ENCODE measurements at places on chromosomes 16 and 17.
A peak's percentile ranks its signal among the peaks of the same experiment; 100 is the strongest.

- no peak for DNase-seq
These were observed 12.5 kb downstream of the CASKIN2 start for GRCh38 chr17:75502721-75503329.

GRCh38 chr16:27444015-27444414 is 42.0 kb downstream of the IL21R start:
- peak; percentile 16 for DNase-seq

DNA sequence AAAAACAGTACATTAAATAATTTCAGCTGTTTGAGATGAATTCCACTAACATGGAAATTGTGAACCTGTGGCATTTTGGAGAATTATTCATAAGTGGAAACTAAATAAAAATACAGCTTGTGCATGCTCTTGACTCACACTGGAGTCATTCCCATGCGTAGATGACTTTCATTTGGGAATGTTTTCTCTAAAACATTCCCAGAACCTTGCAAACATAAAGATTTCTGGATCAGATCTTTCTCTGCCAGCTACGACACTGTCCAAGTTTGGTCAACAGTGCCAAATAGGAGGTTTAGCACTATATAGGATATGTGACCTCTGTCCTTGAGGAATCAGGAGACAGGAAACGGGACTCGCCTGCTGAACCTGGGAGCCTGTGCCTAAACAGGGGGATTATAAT is 400.9 kb downstream of the SLC39A11 start:
- peak; percentile 13 for DNase-seq

GRCh38 chr16:49660626-49661025 is 195.3 kb downstream of the ZNF423 start:
- DNase-seq, result no peak

DNA sequence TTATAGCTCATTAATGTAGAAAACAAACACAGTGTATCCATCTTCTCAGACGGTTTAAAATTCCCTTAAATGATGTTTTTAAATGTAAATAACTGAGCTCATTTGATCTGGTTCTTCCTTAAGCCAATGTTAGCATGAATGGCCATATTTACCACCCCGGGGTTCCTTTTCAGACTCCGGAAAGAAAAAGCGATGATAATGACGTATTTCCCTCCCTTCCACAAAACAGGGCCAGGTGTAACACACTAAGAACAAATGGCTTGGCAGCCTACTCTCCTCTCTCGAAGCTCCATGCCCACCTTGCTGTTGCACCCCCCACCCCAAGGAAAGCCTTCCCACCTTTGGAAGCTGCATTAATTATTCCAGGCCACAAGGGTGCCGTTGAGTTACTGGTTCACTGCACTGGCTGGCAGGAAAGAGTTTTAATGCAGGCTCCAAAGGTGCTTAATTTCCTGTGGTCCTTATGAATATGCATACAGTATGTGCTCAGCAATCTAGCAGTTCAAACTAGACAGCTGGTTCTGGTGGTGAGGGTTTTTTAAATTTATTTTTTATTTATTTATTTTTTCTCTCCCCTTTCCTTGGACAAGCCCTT is 378.9 kb downstream of the WWOX start:
- no peak for DNase-seq

GRCh38 chr17:740240-741017 is 8.0 kb downstream of the TLCD3A start:
- no peak for DNase-seq

- peak; percentile 22 for DNase-seq
These were observed 8.4 kb upstream of the CRYBA1 start for GRCh38 chr17:29238133-29238850.

DNA sequence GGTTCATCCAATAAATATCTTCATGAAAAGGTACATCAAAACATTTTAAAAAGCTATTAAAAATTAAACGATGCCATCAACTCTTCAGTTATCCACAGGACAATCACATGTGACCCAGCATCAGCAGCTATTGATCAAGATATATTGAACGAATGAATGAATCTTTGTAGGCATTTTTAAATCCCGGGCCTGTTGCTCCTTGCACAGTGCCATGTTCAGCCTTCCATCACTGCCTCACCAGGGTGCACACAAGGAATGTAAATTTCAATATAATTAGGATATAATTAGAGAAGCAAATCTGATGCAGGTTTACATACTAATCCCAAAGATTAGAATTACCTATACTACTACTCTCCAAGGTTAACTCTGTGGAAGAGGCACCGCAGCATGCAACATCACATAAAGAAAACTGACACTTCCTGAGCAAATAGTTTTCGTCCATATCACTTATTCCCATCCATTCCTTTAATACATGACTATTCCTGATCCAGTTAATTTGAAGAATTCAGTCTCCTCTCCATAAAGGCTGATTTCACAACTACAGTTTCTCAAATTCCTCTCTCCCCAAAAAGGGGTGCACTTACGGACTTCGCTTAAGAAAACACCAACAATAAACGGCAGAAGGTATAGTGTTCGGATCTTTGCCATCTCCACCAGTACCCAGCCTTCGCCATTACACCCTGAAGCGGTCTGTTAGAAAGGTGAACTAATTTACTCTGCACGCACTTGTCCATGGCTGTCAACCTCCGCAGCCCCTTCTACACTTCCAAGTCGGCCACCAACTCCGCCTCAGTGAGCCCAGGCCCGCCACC is 938 bp downstream of the NCOR1 start:
- DNase-seq, result no peak

DNA sequence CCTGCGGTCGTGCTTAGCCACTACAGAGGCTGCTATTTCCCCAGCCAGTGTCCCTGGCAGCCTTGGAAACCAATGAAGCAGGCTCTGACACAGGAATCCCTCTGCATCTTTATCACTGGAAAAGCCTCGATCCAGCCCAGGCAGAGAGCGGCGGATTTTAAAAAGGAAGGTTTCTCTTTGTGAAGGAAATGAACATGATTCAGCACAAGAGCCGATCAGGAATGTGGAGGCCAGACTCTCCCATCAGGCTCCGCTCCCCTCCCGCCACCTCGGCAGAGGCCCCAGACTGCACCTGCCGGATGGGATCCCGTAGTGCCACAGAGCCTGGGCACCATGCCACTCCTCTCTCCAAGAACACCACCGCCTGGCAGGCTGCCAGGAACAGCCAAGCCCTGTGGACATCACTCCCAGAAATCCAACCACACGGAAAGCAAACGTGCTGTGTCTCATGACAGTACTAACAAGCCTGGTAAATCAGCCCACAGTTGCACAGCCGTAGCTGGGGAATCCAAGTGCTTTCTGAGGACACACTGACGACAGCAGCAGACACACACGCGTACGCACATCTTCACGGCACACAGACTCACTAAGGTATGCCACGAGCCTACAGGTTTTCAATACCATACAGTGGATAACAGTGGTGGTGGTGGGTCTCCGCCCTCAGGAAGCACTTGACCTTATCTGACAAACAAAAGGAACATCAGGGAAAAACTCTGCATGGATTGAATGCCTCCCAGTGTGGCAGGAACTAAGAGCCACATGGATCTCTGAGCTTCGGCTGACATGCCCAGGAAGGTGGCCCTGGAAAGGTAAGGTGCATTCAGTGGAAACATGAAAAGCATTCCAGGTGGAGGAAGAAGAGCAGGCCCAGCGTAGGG is 5.4 kb downstream of the LRRC75A start:
- DNase-seq, result no peak

DNA sequence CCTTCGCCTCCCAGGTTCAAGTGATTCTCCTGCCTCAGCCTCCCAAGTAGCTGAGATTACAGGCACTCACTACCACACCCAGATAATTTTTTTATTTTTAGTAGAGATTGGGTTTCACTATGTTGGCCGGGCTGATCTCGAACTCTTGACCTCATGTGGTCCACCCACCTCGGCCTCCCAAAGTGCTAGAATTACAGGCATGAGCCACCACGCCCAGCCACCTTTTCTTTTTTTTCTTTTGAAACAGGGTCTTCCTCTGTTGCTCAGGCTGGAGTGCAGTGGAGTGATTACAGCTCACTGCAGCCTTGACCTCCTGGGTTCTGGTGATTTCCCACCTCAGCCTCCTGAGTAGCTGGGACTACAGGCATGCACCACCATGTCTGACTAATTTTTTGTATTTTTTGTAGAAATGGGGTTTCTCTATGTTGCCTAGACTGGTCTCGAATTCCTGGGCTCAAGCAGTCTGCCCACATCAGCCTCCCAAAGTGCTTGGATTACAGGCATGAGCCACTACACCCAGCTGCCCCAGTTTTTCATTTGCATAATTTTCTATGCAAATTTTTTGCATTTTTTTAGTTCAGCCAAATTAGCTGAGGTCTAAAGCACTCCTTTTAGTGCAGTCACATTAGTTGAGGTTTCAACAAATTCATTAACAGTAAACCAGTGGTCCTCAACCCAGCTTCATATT is 11.3 kb downstream of the WWP2 start:
- DNase-seq, result no peak

DNA sequence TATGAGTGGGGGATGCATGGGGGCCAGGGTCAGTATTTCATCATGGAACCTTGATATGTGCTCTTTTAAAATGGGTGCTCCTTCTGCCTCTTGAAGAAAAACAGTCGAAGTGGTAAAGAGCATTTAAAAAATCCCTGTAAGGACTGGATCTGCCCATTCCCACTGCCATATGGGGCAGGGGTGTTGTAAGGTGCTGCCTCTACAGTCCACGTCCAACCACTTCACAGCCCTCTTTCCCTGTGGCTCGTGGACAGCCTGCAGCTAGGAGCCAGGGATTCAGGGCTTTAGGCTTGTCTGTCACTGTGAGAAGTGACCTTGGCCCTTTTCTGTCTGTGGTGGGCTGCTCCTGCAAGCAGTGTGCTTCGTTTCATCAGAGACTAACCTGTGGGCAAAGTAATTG is 44.3 kb downstream of the IGF2BP1 start:
- no peak for DNase-seq

GRCh38 chr17:50817838-50818237 is 17.5 kb upstream of the WFIKKN2 start:
- DNase-seq, result no peak

GRCh38 chr17:71593078-71593477 is 527.7 kb upstream of the SOX9 start:
- DNase-seq, result no peak

- no peak for DNase-seq
These were observed 59.1 kb downstream of the PRMT7 start for GRCh38 chr16:68369697-68370580.

GRCh38 chr17:48753794-48754499 is 25.4 kb upstream of the HOXB13 start:
- DNase-seq, result no peak

DNA sequence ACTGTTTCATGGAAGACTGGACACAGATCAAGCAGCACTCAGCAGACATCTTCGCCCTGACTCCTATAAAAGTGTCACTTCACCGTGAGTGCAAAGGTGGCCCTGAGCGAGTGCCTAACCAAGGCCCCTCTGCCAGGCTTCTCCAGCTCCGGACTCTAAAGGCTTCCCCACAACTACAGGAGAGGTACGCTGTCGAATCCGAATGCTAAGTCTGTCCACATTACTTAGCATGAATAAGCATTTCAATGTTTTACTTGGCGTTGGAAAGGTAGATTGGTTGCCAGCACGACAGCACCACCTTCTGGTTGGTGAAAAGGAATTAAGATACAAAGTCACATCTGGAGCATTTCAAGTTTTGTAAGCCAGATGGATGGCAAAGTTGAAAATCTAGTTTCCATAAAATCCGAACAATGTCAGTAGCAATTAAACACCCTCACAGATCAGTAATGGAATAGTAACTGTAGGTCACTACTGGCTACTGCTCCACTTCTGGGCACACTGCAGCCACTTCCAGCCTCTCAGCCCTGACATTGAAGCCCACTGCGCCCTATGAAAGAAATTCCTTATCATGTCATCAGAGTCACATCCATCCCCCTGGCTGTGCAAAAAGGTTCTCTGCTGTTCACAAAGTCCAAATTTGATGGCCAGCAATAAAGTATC is 100.9 kb downstream of the PARN start:
- peak; percentile 71 for DNase-seq

DNA sequence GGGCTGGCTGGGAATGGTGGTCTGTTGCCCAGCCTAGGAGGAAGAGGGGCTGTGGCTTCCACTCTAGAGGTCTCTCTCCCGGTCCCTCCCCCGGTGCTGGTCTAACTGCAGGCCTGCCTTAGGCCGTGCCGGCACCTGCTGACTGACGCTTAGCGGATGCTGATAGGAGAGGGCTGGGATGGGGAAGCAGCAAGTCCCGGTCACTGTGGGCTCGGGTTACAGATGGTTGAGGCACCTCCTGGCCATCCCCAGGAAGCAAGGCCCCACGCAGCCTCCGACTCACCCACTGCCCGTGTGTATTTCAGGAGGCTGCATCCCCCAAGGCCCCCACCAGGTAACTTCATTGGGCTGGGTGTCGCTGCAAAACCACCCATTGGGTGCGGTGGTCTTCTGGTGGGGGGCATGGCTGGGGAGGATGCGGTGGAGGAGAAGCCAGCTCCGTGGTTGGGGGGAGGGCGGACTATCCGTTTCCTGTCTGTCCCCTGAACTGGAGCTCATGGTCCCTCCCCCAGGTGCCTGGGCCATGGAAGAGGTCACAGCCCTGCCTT is 278.9 kb downstream of the SEC14L1 start:
- peak; percentile 16 for DNase-seq

DNA sequence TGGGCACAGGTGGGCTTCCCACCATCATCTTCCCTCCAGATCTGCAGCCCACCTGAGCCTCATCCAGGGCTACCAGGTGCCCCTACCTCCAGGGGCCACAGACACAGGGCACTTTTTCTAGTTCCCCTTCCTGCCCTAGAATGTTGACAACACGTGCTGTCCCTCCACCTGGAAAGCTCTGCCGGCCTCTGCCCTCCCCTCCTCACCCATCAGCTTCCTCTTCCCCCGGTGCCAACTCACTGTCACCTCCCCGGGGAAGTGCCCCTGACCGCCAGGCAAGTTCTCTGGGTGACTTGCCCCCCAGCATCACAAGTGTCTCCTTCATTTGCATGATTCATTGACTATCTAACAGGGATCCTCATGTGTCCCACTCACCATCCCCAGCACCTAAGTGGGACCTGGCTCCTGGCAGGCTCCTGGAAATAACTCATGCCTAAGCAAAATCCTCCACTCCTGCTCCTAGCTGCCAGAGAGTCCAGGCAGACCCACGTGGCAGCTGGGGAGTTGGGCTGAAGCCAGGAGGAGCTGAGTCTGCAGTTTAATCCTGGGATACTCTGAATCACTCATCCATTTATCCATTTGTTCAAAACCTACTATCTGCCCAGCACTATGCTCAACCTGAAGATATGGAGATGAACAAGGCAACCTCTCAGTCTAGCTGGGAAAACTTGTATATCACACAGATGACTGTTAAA is 304.4 kb downstream of the FOXL1 start:
- peak; percentile 30 for DNase-seq

DNA sequence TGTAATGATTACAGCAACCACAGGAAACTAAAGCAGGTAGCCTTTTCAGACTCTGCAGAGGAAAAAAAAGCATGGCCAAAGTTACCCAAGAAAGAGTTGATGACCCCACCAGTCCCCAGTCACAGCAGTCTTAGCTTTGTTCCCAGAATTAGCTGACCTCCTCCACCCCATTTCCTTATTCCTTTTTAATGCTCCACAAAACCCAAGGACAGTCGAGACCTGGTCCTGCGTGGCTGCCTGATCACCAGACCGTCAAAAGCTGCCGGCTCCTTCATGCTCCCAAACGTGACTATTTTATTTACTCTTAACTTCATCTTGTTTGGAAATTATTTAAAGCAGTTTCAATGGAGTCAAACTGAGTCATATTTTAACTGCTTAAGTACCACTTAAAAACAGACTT is 28.7 kb upstream of the MED9 start:
- DNase-seq, result no peak

All from T1000 (cell line).